Stomach (tissue), 19 donors: ENCODE measurements at places on chromosomes 1 and 21. TPM values are rescaled to one million over a fixed set of nuclear protein-coding genes. Genes with fewer than 3 reads are reported as not detected.

The HUNK gene
- total RNA-seq = not detected

The NR5A2 gene
- total RNA-seq = 0.45 TPM

The AIM2 gene
- 4.4 TPM for total RNA-seq

The CD5L gene
- not detected for total RNA-seq

The TTC24 gene
- total RNA-seq = not detected

The PERM1 gene
- total RNA-seq = not detected

The SUSD4 gene
- 17.7 TPM for total RNA-seq

The CAMK2N1 gene
- total RNA-seq = 13.0 TPM

The TFF3 gene
- total RNA-seq = 49.6 TPM

The TTC39A gene
- 33.6 TPM for total RNA-seq

The PLPPR4 gene
- 0.58 TPM for total RNA-seq

The OXCT2 gene
- 4.8 TPM for total RNA-seq

The ILDR2 gene
- total RNA-seq = 0.14 TPM

The OTUD7B gene
- 25.9 TPM for total RNA-seq

The RBM8A gene
- 13.9 TPM for total RNA-seq

The MAST2 gene
- 42.4 TPM for total RNA-seq

The SH3BGRL3 gene
- 56.6 TPM for total RNA-seq

The FCRL3 gene
- total RNA-seq = not detected

The PDE9A gene
- 11.9 TPM for total RNA-seq

The TRABD2B gene
- total RNA-seq = 2.0 TPM

The TPRG1L gene
- total RNA-seq = 25.8 TPM

The DISP3 gene
- total RNA-seq = not detected

The ARMH1 gene
- 3.7 TPM for total RNA-seq

The MASP2 gene
- not detected for total RNA-seq

The OR2L3 gene
- not detected for total RNA-seq

The CD164L2 gene
- not detected for total RNA-seq

The PDXK gene
- 43.7 TPM for total RNA-seq

The GBP6 gene
- total RNA-seq = 1.1 TPM

The OR10K2 gene
- total RNA-seq = not detected

The B3GALT2 gene
- total RNA-seq = not detected

The LCE1E gene
- not detected for total RNA-seq

The MAN1C1 gene
- 4.6 TPM for total RNA-seq

The FAM177B gene
- total RNA-seq = 39.7 TPM

The MIB2 gene
- 871 TPM for total RNA-seq

The OLFML2B gene
- 1.8 TPM for total RNA-seq

The GJA8 gene
- not detected for total RNA-seq

The ZBTB8OS gene
- total RNA-seq = 43.3 TPM

The OLFML3 gene
- 84.3 TPM for total RNA-seq

The CENPS gene
- not detected for total RNA-seq

The LYST gene
- total RNA-seq = 37.3 TPM

The S1PR1 gene
- 54.0 TPM for total RNA-seq

The WNT4 gene
- total RNA-seq = 0.87 TPM

The RGL1 gene
- total RNA-seq = 13.4 TPM
